Esophagus squamous epithelium (tissue), 5 donors: ENCODE measurements at places on chromosomes 12 and 14.

DNA sequence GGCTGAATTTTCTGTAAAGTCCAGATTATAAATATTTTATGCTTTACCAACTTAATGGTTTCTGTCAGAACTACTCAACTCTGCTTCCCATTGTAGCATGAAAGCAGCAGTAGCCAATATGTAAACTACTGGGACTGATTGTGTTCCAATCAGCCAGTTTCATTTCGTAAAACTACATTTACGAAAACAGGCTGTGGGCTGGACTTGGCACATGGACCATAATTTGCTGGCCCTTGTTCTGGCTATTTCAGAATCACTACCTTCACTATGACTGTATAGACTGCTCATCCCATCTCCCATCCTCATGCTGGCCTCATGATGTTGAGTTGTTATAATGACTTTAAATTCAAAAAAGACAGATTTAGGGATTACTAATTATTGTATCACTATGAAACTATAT, 38.7 kb downstream of the FAR2 start:
- DNase-seq = no peak

GRCh38 chr12:3473844-3474243, 17.2 kb upstream of the PRMT8 start:
- DNase-seq = no peak

DNA sequence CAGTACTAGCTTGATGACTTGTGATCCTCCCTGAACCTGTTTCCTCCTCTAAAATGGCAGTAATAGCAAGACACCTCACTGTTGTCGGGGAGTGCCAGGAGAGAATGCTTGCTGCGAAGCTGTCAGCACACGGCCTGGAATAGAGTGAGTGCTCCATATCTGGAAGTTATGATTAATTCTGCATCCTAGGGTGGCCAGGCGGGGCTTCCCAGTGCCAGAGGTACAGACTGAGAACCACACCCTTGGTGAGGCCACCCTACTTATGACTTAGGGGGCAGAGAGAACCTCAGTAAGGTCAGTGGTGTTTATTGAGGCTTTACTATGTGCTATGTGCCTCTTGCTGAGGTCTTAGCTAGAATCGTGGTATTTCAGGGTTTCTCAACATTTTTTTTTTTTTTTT, 20.1 kb downstream of the MORN3 start:
- no peak for DNase-seq

GRCh38 chr14:60805841-60806430, 71.4 kb downstream of the MNAT1 start:
- no peak for DNase-seq

DNA sequence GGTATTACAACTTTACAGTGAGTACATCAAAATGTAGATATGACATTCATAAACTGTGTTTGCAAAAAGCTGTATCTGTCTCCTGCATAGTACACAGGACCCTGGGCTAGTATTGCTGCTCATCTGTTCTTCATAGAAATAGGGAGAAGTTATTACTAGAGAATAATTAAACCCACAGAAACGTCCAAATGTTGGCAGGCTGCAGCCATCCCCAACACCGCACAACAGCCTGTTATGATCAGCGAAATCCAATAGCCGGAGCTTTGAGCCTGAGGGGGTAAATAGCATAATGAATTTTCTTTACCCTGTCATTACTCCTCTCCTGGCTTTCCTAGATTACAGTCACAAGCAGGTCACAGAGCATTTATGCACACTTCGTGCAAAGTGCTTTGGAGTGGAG, 178.0 kb downstream of the DACT1 start:
- DNase-seq = no peak

DNA sequence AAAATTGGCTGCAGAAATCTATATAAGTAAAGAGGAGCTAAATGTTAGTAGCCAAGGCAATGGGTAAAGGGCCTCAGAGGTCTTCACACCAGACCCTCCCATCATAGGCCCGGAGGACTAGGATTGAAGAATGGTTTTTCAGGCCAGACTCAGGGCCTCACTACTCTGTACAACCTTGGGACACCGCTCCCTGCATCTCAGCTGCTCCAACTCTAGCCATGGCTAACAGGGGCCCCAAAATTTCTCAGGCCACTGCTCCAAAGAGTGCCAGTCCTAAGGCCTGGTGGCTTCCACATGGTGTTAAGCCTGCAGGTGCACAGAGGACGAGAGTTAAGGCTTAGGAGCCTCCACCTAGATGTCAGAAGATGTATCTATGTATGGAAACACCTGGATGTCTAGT, 155.5 kb upstream of the MGAT4C start:
- DNase-seq = no peak

DNA sequence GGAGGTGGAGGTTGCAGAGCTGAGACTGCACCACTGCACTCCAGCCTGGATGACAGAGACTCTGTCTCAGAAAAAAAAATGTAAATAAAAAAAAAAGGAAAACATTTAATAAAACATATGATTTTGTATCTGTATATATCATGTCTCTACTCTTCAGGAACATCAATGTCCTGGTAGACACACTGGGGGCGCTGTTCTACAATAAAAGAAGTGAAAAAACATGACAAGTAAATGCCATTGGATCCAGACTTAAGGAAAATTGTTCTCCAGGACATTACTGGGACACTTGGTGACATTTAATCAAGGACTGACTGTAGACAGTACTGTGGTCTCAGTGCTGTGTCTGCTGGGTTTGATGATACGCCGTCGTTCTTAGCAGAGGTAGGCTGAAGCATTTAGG, 15.5 kb upstream of the KLC1 start:
- no peak for DNase-seq

GRCh38 chr12:8746046-8746445, 48.3 kb downstream of the RIMKLB start:
- no peak for DNase-seq

GRCh38 chr12:22105542-22105941, 59.5 kb downstream of the CMAS start:
- DNase-seq = no peak

DNA sequence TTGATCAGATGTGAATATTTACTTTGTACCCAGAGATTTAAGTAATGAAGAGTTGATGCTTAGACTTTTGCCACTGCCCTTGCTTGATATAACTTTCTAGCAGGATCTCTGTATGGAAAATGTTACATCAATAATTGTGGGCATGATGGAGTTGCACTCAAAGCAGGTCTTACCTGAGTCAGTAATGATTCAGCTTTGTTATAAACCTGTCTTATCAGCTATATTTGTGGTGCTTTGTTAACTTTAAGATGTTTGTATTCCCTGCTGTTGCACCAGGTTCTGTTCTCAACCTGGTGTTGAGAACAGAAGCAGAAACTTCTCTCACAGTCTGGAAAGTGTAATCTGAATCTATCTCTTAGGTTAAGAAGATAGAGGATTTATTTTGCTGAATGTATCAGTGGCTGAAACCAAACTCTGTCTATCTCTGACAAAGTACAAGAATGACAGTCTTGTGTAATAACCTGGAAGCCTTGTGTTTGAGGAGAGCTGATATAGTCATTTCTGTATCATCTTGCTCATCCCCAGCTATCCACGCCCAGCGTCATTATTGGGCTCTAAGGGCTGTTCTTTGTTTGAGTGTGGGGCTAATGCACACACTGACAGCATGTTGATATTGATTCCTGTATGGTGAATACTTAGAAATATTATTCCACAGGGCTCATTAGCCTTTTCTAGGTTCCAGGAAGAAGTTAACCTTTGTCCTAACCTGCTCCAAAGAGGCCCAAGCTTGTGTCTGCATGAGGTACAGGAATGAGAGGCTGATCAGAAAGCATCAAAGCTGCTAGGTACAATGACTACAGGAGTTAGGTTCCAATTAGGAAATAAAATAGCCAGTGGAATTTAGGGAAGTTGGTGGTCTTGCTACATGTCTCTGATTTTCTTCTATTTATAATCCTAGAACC, 3.6 kb downstream of the AKAP6 start:
- DNase-seq = no peak

- DNase-seq = no peak
Measured at GRCh38 chr12:128583453-128583852, 240.3 kb downstream of the SLC15A4 start.

DNA sequence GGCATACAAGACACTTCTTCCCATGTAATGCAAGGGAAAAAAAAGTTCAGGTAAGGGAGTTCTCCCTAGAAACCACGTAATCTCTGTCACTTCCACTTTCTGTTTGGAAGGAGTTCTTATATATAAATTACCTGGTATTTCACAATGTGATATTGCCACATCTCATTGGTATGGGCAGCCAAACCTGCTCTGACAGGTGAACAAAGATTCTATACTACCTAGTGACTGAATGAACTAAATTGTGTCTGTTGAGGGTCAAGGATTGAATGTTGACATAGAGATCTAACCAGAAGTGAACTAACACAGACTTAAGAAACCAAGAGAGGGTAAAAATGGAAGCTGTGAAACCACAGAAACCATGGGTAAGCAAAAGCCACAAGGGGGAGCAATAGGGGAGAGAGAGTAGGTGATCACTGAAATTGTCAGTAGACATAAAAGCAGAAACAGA, 161.3 kb downstream of the RPL10L start:
- no peak for DNase-seq

DNA sequence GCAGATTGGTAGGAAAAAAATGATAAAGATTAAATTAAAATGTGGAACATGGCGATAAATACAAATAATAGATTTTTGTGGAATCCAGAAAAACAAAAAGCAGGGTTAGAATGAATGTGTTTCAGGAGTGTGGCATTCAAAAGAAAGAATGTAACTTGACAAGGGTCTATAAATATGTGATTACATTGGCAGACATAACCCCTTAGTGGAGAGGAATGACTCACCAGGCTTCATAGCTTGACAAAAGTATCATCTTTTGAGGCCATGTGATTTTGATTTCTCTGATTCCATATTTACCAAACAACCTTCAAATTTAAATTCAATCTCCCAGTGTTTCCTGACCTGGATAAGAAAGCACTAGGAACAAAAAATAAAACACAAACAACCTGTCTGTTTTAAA, 24.4 kb upstream of the MGST1 start:
- DNase-seq = no peak

- DNase-seq = no peak
Measured at GRCh38 chr12:120661432-120661831, 21.0 kb downstream of the CABP1 start.

DNA sequence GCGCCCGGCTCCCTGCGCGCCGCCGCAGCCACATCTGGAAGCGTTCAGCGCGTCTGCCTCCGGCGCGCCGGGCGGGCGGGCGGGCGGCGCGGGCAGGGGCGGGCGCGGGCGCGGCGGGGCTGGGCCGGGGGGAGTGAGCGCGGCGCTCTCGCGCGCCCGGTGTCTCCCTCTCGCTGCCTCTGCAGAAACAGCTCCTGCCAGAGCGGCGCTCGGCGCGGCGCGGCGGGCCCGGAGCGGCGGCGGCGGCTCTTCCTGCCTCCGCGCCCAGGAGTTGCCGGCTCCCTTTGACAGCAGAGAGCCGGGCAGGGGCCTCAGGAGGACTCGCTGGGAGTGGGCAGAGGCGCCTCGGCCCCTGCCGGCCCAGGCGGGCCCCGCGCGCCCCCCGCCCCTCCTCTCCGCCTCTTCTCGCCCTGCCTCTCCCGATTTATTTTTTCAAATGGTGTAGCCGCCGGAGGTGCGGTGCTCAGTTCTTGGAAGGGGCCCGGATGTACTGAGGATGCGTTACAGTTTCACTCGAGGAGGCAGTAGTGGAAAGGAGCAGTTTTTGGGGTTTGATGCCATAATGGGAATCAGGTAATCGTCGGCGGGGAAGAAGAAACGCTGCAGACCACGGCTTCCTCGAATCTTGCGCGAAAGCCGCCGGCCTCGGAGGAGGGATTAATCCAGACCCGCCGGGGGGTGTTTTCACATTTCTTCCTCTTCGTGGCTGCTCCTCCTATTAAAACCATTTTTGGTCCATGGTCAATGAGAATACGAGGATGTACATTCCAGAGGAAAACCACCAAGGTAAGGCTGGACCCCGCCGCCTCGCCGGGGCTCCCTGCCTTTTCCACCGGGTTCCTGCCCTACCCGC, at the start of gene CACNA1C:
Gene CACNA1C, plus strand, starts transcription at position 162 of the 853 bp plus-strand sequence. Its CDS starts 576 bp downstream, at position 738.
- no peak for DNase-seq

- no peak for DNase-seq
Measured at GRCh38 chr12:62106547-62107185, 153.5 kb upstream of the USP15 start.

- no peak for DNase-seq
Measured at GRCh38 chr12:53067074-53067992, 11.9 kb downstream of the SPRYD3 start.

DNA sequence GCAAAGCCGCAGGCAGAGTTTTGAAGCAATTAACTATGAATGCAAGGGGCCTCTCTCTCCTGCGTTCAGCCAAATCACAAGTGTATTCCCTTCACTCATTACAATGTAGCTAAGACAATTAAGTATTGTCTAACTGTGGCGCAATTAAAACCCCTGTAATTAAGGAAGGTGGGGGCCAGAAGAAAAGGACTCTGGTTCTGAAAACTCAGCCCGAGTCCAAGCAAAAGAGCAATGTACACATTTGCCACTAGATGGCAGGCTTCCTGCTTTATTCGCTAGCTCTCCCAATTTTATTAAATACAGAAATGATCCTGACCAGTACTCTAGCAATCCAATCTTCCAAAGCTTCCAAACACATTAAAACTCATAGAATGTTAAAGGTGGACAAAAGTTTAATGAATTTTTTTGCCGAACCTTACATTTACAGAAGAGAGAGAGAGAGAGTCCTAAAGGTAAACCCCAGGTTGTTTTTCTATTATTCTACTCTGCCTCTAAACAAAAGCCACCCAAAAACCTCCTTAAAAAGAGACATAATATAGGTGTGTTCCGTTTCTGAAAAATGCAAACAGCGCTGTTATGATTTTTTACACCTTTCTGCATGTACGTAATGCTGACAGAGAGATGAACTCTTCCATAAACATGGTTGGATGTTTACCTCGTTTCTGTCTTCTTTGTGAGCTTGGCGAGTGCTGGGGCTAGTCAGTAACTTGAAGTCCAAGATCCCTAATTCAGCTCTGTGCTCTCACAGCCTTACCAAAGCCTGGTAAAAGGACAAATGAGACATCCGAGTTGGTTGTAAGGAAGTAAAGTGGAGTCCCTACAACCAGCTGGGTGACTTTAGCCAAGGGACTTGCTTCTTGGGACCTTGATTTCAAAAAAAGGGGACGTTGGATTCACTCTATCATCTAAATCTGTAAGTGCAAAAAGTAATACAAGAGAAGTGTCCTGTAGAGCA, 50.9 kb upstream of the VASH1 start:
- DNase-seq = no peak

DNA sequence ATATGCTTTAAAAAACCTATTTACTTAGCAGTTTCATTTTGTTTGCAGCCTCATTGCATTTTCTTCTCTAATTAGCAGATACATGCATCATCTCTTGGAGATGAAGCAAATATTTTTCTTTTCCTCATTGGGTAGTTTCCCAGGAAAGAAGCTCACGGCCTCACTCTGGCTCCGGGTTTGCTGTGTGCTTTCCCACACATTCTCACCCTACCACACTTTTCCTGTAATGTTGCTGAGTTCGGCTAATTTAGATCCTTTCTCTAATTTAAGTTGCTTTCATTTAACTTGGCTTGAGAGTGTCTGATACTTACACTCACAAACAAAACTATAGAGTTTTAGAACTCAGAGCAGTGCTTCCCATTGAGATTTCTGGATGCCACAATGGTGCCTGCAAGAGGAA, 928.2 kb downstream of the NRXN3 start:
- DNase-seq = no peak

GRCh38 chr12:109671502-109671901, 42.1 kb upstream of the FAM222A start:
- DNase-seq = no peak

- DNase-seq = no peak
Measured at GRCh38 chr14:101775826-101776225, 14.3 kb downstream of the PPP2R5C start.

GRCh38 chr12:24081606-24082005, 132.1 kb upstream of the SOX5 start:
- DNase-seq = no peak
